ENCODE measurements at places on chromosomes 7 and 10.

DNA sequence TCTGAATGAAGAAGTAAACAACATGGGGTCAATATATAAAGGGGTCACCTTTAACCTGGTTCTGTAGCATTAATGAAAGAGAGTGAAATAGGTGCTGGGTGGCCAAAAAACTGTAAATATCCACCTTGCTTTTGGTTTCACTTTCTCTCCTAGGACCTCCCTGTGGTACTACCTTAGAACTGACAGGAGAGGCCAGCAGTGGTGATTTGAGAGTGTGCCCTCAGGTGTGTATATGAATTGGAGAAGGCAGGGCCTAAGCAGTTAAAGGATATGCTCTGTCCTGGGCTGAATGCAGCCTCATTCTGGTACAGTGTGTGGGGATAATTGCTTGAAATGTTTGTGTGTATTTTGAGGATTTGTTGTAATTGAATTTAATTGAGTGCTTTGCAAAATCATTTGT, 62.0 kb downstream of the BBS9 start:
- no peak for DNase-seq

DNA sequence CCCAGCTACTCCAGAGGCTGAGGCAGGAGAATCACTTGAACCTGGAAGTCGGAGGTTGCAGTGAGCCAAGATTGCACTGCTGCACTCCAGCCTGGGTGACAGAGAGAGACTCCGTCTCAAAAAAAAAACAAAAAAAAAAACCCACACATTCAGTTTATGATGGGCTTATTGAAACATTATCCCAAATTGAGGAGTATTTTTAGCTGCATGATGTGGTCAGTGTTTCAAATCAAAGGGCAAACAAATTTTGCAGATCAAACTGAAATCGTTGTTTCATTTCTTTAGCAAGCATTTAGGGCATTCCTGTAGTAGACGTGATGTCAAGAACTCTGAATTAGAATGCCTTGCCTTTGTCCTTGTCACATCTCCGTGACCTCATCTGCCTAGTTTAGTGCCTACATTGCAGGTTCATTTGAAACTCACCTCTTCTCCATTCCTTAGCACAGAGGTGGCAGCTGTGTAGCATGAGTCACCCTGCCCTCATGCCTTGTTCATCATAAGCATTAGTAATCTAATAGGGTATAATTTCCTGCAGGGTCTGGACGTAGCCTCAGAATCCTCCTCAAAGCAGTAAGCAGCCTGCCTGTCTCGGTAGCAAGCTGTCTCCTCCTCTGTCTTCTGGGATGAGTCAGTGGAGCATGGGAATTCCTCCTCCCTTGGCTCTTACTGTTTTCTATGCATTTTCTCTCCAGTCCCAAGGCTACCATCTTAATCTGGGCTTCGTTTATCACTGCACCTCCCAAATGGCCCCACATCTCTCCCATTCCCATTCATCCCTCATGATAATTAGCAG, 73.8 kb downstream of the CUL1 start:
- DNase-seq, result no peak

DNA sequence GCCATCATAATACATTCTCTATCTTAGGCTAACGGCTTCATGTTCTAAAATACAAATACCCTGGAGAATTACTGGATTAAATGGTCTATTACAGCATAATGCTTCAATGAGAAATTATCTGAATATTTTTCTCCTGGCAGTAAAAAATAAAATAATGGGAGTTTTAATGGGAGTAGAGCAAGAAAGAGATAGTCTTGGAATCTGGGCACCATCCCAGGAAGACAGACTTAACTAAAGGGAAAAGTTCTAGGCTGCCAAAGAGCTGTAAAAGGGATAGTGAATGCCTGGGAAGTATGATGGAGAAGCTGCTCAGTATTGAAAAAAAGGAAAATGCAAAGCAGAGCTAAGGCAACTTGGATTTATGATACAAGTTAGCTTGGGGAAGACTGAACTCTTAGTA, 12.1 kb upstream of the SYPL1 start:
- DNase-seq, result no peak

DNA sequence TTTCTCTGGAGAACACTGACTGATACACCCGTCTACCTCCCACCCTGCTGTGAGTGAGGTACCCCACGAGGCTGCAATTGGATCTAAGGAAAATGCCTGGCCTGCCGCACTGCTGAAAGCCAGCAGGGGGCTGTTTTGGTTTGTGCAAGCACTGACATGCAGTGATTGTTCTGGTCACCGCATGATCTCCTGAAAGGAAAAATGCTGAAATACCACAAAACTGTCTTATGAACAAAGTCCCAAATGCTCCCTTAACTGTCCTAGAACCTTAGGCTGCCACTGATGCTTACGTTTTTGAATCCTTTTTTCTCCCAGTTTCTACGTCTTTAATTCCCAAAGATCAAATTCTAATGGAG, 132.7 kb downstream of the JCAD start:
- no peak for DNase-seq

- DNase-seq, result no peak
Measured at GRCh38 chr7:34062826-34063225, 157.5 kb downstream of the BMPER start.

DNA sequence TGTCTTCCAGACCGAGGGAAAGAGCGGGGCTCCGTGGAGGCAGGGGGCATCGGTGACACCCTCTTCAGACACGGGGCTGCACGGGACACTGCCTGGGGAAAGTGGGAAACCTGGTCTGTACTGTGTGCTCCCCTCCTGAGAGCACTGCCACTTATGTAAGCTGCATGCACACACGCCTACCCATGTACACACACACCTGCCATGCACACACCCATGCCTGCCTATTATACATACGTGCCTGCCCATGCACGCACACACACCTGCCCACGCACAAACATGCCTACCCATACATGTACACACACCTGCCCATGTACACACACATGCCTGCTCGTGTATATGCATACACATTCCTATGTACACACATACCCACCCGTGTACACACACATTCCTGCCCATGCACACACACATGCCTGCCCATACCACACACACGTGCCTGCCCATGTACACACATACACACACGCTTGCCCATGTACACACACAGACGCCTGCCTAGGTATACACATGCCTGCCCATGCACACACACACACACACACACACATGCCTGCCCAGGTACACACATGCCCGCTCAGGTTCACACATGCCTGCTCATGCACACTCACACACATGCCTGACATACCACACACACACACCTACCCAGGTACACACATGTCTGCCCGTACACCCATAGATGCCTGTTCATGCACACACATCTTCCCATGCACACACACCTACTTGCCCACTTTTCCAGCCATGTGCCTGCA, 35.5 kb upstream of the CALN1 start:
- no peak for DNase-seq

DNA sequence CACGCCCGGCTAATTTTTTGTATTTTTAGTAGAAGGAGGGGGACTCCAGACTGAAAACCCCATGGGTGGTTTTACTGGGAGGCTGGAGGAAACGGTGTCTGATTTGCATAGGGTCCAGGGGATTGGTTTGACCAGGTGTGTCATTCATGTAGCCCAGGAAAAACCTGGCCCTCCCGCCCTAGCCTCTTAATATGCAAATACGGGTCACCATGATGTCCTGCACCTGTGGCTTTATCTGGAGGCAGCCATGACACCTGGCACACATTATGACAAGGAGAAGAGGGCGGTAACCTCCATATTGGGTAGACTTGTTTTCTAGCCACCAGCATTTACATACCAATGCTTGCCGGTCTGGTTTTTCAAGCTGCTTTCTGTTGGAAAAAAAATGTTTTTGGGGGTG, 68.0 kb downstream of the TRIL start:
- DNase-seq, result no peak

GRCh38 chr7:33941418-33941817, 36.1 kb downstream of the BMPER start:
- DNase-seq, result no peak

All from lower lobe of right lung (tissue), 2 donors.